ENCODE measurements at places on chromosomes 6 and 20.
A peak's percentile ranks its signal among the peaks of the same experiment; 100 is the strongest.

- no peak for DNase-seq
These were observed 8.0 kb downstream of the EIF2S2 start for GRCh38 chr20:34104059-34104458.

GRCh38 chr6:147829418-147829817 lies 320.9 kb downstream of the SAMD5 start:
- no peak for DNase-seq

DNA sequence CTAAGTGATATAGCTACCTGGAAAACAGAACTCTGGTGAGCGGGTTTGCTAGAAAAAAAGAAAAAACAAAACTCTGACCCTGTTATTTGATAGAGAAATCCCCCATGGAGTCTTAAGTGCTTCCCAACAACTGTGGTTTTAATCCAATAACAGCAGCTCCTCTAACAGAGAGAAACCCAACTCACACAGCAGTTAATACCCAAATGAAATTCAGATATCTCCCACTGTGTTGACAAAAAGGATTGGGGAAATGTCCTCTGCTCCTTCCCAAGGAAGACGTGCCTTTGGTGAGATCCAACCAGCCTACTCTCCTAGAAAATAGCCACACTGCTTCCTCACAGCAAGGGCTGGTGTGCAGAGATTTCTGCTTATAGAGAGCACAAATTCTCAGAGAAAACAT lies 200.4 kb upstream of the FBXL4 start:
- no peak for DNase-seq

- DNase-seq = no peak
These were observed 93.7 kb downstream of the PROKR2 start for GRCh38 chr20:5222919-5223634.

DNA sequence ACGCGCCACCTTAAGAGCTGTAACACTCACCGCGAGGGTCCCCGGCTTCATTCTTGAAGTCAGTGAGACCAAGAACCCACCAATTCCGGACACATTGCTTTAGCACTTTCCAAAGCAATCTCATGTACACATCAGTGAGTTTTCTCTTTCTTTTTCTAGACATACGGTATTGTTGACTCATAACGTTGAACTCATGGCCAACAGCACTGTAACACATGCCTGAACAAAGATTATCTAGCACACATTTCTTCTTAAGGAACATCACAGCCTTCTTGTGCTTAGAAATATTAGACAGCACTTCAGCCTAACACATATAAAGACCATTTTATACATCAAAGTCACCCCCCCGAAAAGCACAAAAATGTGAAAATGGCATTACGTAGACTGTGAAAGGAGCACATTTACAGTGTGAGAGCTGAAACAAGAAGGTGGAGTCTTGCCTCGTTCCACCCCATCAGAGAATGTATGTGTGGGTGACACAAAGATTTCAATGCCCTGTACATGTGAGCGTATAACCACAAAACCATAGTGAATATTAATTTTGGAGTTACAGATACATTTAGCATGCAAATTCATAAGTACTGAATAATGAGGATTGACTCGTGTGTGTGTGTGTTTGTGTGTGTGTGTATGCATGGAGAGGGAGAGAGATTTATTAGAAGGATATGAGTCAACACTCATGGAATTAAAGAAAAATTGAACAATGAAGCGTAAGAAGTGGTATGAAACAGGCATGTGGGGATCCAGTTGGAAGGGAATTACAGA lies 134.1 kb downstream of the FAM83B start:
- DNase-seq = no peak

GRCh38 chr6:81736428-81736827 lies 16.1 kb downstream of the TENT5A start:
- DNase-seq = no peak

DNA sequence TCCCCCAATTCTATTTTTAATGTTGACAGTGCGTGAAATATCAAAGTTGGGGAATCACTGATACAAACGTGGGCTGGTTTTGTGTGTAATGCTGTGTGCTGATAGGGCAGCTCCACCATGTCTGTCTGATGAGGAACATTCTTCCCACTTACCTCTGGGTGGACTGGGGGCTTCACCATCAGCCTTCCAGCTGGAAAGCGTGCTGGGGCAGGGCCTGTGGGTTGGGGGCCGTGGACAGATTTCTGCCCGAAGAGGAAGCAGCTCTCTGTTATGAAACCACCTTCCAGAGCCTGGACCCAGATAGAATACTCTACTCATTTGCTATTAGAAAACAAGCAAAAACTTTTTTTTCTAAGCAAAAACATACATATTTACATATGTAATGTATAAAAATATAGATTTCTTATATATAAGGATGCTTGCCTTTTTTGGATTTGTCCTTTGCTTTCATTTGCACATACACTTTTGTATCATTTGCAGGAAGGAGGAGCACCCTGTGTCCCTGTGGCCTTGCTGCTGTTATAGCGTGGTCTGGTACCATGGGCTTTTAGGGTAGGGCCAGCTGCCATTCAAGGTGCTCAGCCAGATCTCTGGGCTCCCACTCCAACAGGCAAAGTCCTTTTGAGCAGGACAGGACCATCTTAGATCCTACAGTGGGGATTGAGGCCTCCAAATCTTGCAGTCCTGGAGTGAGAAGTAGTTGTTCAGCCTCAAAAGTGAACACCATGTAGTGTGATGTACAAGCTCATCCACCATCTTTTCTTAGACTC lies 48.1 kb downstream of the DUSP22 start:
- no peak for DNase-seq

DNA sequence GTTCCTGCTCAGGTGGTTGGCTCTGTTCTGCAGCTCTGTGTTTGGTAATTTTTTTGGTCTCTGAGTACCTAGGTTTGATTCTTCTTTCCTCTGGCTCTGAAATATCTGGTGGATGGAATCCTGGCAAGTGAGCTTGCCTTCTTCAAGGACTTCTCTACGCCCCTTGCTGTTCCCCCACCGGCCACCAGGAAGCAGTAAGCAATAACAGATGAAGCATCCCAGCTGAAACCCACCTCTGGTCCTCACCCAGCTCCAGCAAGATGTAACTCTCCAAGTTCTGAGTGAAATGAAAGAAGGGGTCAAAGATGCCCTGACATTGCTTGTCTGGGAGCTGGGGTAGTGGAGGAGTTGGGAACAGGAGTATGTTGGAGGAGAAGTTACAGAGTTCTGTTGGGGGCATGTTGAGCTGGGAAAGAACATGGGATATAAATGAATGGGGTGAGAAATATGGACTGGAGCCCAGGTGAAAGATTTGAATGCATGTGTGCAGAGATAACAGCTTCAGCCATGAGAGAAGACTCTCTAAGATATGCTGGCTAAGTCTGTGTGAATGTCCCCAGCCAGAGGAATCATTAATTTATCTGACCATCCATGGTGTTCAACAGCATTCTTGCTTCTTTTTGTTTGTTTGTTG lies 51.3 kb upstream of the GLP1R start:
- no peak for DNase-seq

- DNase-seq = peak; percentile 71
These were observed at the start of gene MTHFD1L for GRCh38 chr6:150865406-150866146. TSS of gene MTHFD1L (plus strand) at chr6:150865702. CDS start at chr6:150865823, 121 bp downstream.

All from T-helper 2 cell (primary cell).